NCI-H748 treated with DMSO at 0.1 percent for 48 hours (cell line): ENCODE measurements at places on chromosomes 1 and 21.

DNA sequence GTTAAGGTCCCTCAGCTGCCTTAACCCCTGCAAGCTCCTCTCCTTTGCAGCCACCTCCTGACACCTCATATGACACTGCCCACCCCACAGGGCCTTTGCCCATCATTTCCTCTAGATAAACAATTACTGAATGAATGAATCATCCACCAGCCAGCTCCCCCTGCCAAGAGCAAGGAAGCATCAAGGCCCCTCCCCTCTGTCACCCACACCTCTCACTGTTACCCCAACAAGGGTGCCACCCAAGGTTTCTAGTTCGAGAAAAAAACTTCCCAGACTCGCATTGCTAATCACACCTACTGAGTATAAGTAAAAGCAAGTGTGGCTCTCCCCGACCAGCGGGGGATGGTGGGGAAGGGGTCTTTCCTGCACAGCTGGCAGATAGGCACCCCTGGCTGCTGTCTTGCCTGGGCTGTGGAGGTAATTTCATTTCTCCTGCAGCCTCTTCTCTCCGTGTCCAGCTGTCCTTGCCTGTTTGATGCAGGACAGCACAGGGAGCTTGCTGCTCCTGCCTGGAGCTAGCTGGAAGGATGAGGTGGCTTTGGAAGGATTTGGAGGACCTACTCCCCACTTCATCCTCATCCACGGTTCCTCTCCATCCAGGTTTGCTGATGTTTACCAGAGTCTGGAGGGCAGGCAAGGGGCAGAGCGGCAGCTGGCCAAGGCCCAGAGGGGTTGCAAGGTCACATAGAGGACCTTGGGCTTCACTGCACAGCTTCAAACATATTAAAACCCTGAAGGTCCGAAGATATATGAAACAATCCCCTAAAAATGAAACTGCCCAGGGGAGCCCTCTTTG, 33.1 kb upstream of the LBR start:
- DNase-seq = no peak

DNA sequence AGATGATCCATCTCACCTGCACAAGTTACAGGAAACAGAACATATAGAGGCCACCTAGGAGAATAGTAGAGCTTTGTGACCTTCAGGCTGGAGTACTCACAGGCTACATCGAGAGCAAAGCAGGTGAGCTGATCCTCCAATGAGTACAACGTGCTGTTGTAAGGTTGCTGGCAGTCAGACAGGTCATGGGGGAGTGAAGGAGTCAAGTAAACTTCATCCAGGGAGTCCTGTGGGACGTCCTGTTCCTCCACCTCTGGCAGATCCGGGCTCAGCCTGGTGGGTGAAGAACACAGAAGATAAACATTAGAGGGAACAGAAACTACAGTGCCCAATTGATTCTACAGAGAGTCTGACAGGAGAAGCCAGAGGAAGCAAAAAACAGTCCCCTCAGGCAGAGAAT, 62.5 kb downstream of the PRKAB2 start:
- DNase-seq = no peak

GRCh38 chr1:209585672-209586071, 2.2 kb downstream of the CAMK1G start:
- DNase-seq = peak; percentile 36

DNA sequence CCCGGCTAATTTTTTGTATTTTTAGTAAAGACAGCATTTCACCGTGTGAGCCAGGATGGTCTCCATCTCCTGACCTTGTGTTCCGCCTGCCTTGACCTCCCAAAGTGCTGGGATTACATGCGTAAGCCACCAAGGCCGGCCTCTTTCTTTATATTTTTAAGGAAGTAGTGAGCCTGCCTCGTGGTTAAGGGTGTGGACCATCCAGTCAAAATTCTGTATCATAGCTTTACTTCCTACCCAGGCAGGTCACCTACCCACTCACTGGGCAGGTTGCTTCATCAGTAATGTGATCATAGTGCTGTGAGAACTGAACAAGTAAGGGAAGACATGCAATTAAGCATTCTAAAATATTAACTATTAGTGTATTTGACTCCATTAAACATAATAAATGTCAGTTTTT, 8.1 kb upstream of the ACOT7 start:
- DNase-seq = no peak
